ENCODE measurements at places on chromosomes 6 and 20.
A peak's percentile ranks its signal among the peaks of the same experiment; 100 is the strongest.

GRCh38 chr6:41689171-41690008 lies 46.0 kb downstream of the TFEB start:
- DNase-seq, result peak; percentile 79
- no peaks in the 10 kb centered on the region for H3K27me3 ChIP-seq
- H3K36me3 ChIP-seq, result no peaks in the 10 kb centered on the region
- no peak overlapping the region for H3K27ac ChIP-seq
- no peak overlapping the region for H3K4me3 ChIP-seq

DNA sequence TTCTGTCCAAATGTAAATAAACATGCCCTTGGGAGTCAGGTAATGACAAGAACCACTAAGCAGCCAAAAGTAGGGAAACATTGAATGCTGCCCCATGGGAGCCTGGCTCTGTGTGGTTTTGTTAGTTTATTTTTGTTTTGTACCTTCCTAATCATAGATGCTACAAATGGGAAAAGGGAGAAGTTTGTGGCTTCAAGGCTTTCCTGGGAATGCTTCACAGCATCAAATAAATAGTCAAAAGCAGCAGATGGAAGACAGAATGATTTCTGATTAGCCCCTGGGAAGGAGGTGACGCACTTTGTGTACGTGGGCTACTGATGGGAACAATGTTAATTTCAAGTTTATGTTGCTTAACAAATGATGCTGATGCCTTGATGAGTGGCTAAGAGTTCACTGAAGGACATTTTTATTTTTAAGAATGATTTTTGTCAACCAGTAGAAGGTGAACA lies 532.7 kb downstream of the BCKDHB start:
- DNase-seq, result no peak
- peaks cover 53% of the 10 kb centered on the region for H3K4me1 ChIP-seq
- peak overlapping the region; percentile 79 for H3K27ac ChIP-seq
- H3K27me3 ChIP-seq, result no peaks in the 10 kb centered on the region
- no peak overlapping the region for H3K4me3 ChIP-seq

DNA sequence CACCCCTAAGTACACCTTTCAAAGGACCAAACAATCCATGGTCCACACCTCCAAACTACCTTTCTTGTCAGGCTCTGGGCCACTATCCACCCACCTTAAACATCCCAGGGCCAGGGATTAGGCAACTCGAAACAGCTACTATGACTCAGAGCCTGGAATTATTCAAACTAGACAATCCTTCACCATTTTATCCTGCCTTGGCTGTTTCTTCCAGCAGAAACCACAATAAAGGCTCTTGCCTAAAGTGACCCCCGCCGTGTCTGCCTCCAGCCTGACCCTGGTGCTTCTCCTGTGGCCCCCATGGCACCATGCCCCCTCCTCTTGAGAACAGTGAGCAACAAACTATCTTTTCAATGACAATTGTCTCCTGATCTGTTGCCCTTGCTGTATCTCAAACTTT lies 195.5 kb downstream of the EPM2A start:
- DNase-seq, result peak; percentile 58
- no peaks in the 10 kb centered on the region for H3K27me3 ChIP-seq
- H3K27ac ChIP-seq, result no peak overlapping the region
- no peak overlapping the region for H3K4me3 ChIP-seq
- H3K4me1 ChIP-seq, result peaks cover 4% of the 10 kb centered on the region
- H3K36me3 ChIP-seq, result no peaks in the 10 kb centered on the region

DNA sequence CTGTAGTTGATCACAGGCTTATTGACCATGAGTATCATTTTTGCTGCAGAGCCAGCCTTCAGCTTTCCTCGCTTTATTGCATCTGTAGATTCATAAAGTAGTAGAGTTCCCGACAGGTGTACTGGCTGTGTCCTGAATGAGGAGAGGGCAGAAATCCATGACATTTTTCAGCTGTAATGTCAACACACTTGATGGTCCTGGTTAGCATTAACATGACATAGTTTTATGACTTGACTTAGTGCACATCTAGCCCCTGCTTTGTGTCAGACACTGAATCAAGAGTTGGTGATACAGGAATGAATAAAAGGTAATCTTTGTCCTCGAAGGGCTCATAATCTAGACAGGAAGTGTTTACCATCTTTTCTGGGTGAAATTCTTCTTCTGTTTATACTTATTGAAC lies 55.0 kb downstream of the AIG1 start:
- H3K36me3 ChIP-seq, result no peaks in the 10 kb centered on the region
- H3K27me3 ChIP-seq, result no peaks in the 10 kb centered on the region
- no peak overlapping the region for H3K27ac ChIP-seq

GRCh38 chr20:19114410-19114809 lies 98.0 kb upstream of the SLC24A3 start:
- no peak overlapping the region for H3K4me3 ChIP-seq
- no peaks in the 10 kb centered on the region for H3K27me3 ChIP-seq
- no peak overlapping the region for H3K27ac ChIP-seq
- H3K4me1 ChIP-seq, result no peaks in the 10 kb centered on the region
- H3K36me3 ChIP-seq, result no peaks in the 10 kb centered on the region

- DNase-seq, result no peak
- H3K4me1 ChIP-seq, result no peaks in the 10 kb centered on the region
- H3K27me3 ChIP-seq, result no peaks in the 10 kb centered on the region
- H3K4me3 ChIP-seq, result no peak overlapping the region
Observed at GRCh38 chr20:35432430-35432735, 5.6 kb downstream of the GDF5 start.

DNA sequence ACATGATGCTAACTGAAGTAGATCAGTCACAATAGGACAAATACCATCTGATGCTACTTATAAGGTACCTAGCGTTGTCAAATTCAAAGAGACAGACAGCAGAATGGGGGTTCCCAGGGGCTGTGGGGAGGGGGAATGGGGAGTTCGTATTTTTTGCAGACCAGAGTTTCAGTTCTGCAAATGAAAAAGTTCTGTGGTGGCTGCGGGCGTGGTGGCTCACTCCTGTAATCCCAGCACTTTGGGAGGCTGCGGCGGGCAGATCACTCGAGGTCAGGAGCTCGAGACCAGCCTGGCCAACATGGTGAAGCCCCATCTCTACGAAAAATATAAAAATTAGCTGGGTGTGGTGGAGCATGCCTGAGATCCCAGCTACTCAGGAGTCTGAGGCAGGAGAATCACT lies 68.1 kb downstream of the SLC22A23 start:
- H3K4me1 ChIP-seq, result peaks cover 51% of the 10 kb centered on the region
- no peak for DNase-seq
- no peaks in the 10 kb centered on the region for H3K36me3 ChIP-seq
- peak overlapping the region; percentile 100 for H3K27ac ChIP-seq

GRCh38 chr20:58374906-58375758 lies 13.9 kb upstream of the VAPB start:
- H3K27ac ChIP-seq, result no peak overlapping the region
- H3K36me3 ChIP-seq, result no peaks in the 10 kb centered on the region
